Activated T-helper 1 cell treated with anti-CD3 and anti-CD28 coated beads, Interleukin-12 subunit alpha, Interleukin-12 subunit beta, Interleukin-2, Interleukin-4 antibody, amounts not matched to agents 30 ng/mL and 10 ng/mL and 1 ng/mL, durations not matched to agents 14 hours and 24 hours and 36 hours (primary cell): ENCODE measurements at places on chromosomes 7 and 10.

DNA sequence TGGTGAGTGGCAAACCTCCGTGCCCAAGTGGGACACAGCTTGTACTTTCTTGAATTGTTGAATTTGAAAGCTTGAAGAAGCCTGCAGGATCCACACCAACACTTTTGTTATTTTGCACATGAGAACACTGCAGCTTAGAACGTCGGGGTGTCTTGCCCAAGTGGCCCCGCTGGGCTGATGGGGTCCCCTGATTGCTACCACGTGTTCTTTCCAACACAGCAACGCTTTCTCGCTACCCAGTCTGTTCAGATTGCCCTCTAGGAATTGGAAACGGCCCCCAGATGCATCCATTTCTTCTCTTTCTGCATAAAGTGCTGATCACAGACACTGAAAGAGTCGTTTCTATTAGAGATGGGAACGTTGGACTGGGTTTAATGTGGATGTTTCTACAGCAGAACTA lies 268.5 kb downstream of the ADARB2 start:
- no peaks in the 10 kb centered on the region for H3K36me3 ChIP-seq
- no peak for DNase-seq
- no peak overlapping the region for H3K4me3 ChIP-seq

GRCh38 chr10:13351340-13351915 lies 3.3 kb upstream of the SEPHS1 start:
- peak; percentile 30 for DNase-seq
- no peaks in the 10 kb centered on the region for H3K36me3 ChIP-seq
- peaks cover 36% of the 10 kb centered on the region for H3K4me1 ChIP-seq
- no peak overlapping the region for H3K27ac ChIP-seq
- H3K4me3 ChIP-seq, result no peak overlapping the region
- peaks cover 8% of the 10 kb centered on the region for H3K27me3 ChIP-seq

DNA sequence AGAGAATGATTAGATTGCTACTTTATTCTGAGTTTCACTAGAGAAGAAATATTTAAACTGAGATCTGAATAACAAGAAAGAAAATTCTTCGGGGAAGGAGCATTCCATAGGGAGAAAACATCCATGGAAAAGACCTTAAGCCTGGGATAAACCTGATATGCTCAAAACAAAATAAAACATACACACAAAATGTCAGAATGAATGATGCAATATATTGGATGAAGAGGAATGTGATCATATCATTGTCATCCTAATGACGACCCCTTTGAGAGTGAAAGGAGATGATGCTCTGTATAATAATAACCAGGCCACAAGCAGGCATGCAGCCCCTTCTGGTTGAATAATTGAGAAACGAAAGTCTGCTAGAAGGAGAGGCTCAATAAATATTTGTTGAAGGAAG lies 882.4 kb downstream of the NRG3 start:
- no peak for DNase-seq
- no peaks in the 10 kb centered on the region for H3K27me3 ChIP-seq
- no peaks in the 10 kb centered on the region for H3K36me3 ChIP-seq
- no peak overlapping the region for H3K27ac ChIP-seq
- H3K4me1 ChIP-seq, result no peaks in the 10 kb centered on the region
- no peak overlapping the region for H3K4me3 ChIP-seq

DNA sequence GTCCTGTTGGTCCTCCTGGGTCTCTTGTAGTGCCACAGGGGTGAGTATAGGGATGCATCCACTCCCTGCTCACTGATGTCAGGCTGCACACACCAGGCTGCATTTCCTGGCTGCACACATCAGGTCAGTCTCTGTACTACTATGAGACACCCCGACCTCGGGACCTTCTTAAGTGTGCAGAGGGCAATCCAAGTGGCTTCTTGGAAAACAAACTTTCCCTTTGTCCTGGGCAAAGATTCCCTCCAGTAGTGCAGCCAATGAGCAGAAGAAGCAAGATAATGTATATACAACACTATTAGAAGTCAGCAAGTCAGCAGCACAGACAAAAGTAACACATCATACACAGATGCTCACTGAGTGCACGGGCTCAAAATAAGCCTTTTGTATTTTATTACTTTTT lies 493.5 kb downstream of the GRID1 start:
- DNase-seq, result no peak
- H3K36me3 ChIP-seq, result no peaks in the 10 kb centered on the region
- H3K27ac ChIP-seq, result no peak overlapping the region
- H3K4me1 ChIP-seq, result no peaks in the 10 kb centered on the region

DNA sequence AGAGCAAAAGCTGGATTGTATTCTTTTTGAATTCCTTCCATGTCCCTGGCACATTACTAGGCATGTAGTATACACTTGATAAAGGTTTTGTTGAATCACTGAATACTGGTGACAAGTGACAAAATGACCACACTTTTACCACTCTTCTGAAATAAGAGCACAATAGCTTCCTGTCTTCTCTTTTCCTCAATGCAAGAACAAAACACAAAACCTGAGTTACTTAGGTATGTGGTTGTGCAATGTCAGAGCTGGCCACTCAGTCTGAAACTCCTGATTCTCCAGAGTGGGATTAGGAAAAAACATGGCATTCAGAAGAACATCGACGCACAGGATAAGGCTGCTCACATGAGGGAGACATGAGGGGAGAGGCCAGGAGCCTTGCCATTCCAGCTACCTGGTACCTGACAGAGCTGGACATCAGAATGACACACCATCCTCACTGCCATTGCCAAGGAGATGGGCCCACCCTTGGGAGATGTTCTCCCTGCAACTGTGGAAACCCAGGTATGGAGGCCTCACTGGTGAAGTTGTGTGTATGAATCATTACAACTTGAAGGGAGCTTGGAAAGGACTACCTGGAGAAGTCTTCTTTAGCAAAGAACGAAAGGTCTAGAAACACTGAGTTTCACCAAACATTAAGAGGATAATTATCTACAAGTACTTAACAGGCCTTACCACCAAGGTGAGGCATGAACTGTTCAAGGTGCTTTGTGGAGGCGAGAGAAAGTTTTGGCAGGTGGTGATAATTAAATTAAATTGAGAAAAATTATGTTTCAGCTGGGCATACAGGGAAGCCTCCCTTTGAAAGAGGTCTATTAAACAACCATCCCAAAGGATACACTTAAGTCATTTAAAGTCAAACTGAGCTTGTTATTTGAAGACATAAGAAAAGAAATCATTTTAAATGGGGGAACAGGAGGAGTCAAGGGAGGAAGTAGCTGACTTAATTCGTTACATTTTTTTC lies 246.5 kb upstream of the AOAH start:
- H3K4me3 ChIP-seq, result no peak overlapping the region
- peaks cover 20% of the 10 kb centered on the region for H3K36me3 ChIP-seq
- DNase-seq, result no peak
- peak overlapping the region; percentile 14 for H3K27ac ChIP-seq

GRCh38 chr7:122430710-122431109 lies 126.2 kb upstream of the FEZF1 start:
- DNase-seq, result no peak
- no peaks in the 10 kb centered on the region for H3K27me3 ChIP-seq
- H3K4me1 ChIP-seq, result no peaks in the 10 kb centered on the region
- no peak overlapping the region for H3K27ac ChIP-seq
- no peak overlapping the region for H3K4me3 ChIP-seq

DNA sequence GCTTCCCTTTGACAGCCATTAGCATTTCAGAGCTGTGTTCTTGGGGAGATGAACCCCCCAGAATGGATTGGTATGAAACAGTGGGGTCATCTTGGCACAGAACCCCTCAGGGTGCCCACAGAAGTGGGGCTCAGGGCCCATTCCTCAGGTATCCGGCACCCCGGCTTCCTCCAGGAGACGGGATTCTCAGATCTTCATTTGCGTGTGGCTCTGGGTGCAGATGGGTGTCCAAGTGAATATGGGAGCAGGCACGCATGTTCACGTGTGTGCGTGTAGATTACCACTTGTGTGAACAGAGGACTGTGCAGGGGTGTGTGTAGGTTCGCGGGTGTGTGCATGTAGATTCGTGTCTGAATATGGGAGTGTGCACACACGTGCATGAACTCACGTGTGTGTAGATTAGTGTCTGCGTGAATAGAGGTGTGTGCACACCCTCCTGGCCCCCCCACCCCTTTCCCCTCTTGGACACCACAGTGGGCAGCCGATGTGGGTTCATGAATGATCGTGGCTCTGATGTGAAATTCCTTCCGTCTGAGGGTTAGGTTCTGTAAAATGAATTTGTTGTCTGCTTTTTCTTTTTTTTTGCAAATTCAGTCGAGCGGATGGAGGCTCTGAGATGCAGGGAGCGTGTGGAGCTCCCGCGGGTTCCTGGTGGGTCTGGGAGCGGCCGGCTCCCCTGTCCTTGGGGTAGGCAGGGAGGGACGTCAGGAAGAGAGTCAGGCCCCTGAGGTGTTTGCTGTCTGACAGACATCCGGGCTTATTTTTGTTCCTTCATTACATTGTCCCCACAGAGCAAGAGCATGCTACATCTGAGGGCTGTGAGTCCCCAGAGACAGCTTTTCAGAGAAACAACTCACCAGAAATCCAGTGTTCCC lies 7.4 kb downstream of the ELFN1 start:
- H3K27ac ChIP-seq, result no peak overlapping the region
- no peak overlapping the region for H3K4me3 ChIP-seq
- H3K27me3 ChIP-seq, result peaks cover 2% of the 10 kb centered on the region
- no peak for DNase-seq
- no peaks in the 10 kb centered on the region for H3K36me3 ChIP-seq

GRCh38 chr7:92485974-92486373 lies 8.2 kb upstream of the ERVW-1 start:
- H3K27ac ChIP-seq, result no peak overlapping the region
- no peak for DNase-seq
- H3K4me3 ChIP-seq, result no peak overlapping the region
- no peaks in the 10 kb centered on the region for H3K4me1 ChIP-seq
- peaks cover 17% of the 10 kb centered on the region for H3K36me3 ChIP-seq

DNA sequence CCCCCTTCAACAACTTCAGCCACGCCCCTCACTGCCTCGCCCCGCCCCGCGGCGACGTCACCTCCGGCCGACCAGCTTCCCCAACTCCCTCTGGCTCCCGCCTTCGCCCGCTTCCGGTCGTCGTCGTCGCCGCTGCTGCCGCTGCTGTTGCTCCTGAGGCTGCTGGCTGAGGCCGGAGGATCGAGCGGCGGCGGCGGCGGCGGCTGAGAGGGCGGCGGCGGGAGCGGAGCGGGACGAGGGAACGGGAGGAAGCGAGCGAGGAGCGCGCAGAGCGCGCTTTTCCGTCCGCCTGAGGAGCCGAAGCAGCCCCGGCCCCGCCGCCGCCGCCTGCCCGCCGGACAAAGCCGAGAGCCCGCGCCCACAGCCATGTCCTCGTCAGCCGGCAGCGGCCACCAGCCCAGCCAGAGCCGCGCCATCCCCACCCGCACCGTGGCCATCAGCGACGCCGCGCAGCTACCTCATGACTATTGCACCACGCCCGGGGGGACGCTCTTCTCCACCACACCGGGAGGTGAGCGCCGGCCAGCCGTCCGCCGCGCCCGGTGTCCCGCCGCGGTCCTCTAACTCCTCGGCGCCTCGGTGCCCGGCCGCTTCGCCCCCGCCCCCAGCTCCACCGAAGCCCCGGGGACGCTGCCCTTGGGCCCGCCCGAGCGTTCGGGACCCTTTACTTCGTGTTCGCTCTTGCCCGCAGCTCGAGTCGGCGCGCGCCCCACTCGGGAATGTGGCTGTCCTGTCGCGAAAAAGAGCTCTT lies at the start of gene EIF4EBP2:
TSS of gene EIF4EBP2 (plus strand) at position 110 of the 751 bp plus-strand sequence. CDS start at position 367, 257 bp downstream.
- DNase-seq, result peak; percentile 99
- H3K4me3 ChIP-seq, result peak within 1 kb of the TSS; percentile 96
- peak within 1 kb of the TSS; percentile 92 for H3K27ac ChIP-seq
- H3K4me1 ChIP-seq, result peaks cover 40% of the 10 kb centered on the region

DNA sequence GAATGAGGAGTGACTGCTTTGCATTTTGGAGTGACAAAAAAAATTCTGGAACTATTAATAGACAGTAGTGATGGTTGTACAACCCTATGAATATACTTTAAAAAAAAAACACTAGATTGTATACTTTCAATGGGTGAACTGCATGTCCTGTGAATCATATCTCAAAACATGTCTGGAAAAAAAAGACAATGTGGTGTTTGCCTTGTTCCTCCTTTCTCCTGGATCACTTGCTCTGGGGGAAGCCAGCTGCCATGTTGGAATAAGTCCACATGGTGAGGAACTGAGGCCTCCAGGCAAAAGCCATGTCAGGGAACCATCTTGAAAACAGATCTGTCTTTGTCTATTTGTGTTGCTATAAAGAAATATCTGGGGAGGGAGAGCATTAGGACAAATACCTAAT lies 39.5 kb upstream of the YAE1 start:
- H3K27me3 ChIP-seq, result peaks cover 15% of the 10 kb centered on the region
- H3K4me1 ChIP-seq, result no peaks in the 10 kb centered on the region
- H3K27ac ChIP-seq, result no peak overlapping the region

GRCh38 chr7:102916426-102916825 lies 3.6 kb downstream of the LRRC17 start:
- H3K4me3 ChIP-seq, result no peak overlapping the region
- no peak overlapping the region for H3K27ac ChIP-seq
- no peak for DNase-seq
- H3K4me1 ChIP-seq, result no peaks in the 10 kb centered on the region
- no peaks in the 10 kb centered on the region for H3K36me3 ChIP-seq
- no peaks in the 10 kb centered on the region for H3K27me3 ChIP-seq

DNA sequence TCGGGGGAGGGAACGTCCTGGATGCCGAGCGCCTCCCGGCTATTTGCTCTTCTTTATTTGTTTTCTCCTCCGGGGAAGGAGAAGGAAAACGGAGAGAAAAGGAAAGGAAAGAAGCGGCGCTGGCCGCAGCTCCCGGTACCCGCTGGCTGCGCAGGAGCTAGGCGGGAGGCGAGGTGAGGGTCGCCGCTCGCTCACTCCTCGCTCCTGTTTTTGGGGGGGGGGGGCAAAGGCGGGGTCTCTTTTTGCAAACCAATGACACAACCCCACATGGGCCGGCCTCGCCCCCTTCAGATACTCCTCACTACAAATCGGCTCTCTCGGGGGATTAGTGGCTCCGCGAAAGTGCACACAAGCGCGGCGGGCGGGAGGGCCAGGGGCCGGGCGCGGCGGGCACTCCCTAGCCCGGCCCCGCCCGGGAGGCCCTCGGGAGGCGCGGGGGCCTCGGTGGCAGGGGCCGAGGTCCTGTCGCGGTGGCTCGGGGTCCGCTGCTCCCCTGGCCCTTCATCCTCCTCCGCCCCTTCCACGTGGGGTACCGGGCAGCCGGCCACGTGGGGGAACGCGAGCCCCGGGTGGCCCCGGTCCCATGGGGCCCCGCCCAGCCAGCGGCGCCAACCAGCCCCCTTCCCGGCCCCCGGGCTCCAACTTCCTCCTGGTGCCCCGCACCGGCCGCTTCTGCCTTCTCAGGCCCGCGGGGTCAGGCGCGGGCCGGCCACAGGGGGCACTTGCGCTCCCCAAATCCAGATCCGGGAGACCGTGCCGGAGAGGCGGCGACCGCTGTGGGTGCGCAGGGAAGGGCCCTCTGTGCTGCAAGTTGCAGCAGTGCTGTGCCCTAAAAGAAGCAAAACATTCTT lies 718 bp upstream of the CTBP2 start:
- H3K27ac ChIP-seq, result no peak overlapping the region
- H3K4me3 ChIP-seq, result peak overlapping the region; percentile 15
- H3K4me1 ChIP-seq, result peaks cover 5% of the 10 kb centered on the region
- H3K36me3 ChIP-seq, result peaks cover 3% of the 10 kb centered on the region

GRCh38 chr10:34580214-34580613 lies 234.9 kb downstream of the PARD3 start:
- DNase-seq, result no peak
- H3K4me3 ChIP-seq, result no peak overlapping the region
- H3K27ac ChIP-seq, result no peak overlapping the region
- no peaks in the 10 kb centered on the region for H3K4me1 ChIP-seq
- peaks cover 5% of the 10 kb centered on the region for H3K27me3 ChIP-seq

- H3K4me3 ChIP-seq, result no peak overlapping the region
- no peak overlapping the region for H3K27ac ChIP-seq
- no peaks in the 10 kb centered on the region for H3K4me1 ChIP-seq
- peaks cover 1% of the 10 kb centered on the region for H3K27me3 ChIP-seq
- H3K36me3 ChIP-seq, result no peaks in the 10 kb centered on the region
Measured at GRCh38 chr10:5142199-5142598, 42.8 kb downstream of the AKR1C8 start.
